CD4-positive, CD25-positive, alpha-beta regulatory T cell (primary cell): ENCODE measurements at places on chromosomes 2 and 18.

DNA sequence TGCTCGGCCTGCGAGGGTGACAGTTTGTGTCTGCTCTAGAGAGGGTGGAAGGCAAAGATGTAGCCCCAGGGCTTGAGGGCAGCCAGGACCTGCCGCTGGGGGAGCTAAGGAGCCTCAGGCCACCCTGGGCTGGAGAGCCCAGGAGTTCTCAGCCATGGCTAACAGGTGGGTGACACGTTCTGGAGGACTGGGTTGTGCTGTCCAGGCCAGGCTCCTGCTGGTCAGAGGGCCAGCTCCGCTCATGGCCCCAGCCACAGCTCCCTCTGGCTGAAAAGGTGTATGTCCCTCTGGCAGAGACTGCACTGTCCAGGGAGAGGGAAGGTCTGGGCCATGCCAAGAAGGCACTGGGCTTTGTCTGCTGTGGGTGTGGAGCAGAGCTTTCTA, 19.2 kb downstream of the TMEM185B start:
- DNase-seq, result no peak
- no peaks in the 10 kb centered on the region for H3K36me3 ChIP-seq
- no peak overlapping the region for H3K27ac ChIP-seq
- no peaks in the 10 kb centered on the region for H3K4me1 ChIP-seq
- no peaks in the 10 kb centered on the region for H3K27me3 ChIP-seq

DNA sequence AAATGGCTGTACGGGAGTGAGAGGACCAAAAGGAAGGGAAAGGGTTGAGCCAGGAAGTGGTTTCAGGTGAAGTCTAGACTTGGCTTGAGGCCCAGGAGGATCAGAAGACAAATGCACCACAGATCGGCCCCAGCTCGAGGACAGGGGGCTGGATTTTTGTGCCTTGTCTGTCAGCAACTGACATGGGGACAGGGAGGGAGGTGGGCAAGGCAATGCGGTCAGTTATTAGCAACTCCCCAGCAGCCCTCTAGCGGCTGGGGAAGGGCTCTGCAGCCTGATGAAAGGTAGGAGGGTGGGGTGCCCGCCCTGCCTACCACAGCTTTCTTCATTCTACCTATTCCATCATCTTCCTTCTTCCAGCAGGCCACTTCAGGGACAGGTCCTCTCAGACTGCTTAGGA, 50.0 kb downstream of the CPO start:
- no peak for DNase-seq
- no peaks in the 10 kb centered on the region for H3K27me3 ChIP-seq
- H3K27ac ChIP-seq, result no peak overlapping the region
- H3K4me1 ChIP-seq, result peaks cover 5% of the 10 kb centered on the region
- no peak overlapping the region for H3K4me3 ChIP-seq

GRCh38 chr2:236034974-236035373, 133.2 kb downstream of the GBX2 start:
- no peaks in the 10 kb centered on the region for H3K27me3 ChIP-seq
- no peaks in the 10 kb centered on the region for H3K36me3 ChIP-seq
- no peak overlapping the region for H3K4me3 ChIP-seq
- no peaks in the 10 kb centered on the region for H3K4me1 ChIP-seq
- no peak overlapping the region for H3K27ac ChIP-seq

GRCh38 chr2:207765547-207765946, 4.2 kb downstream of the FZD5 start:
- no peaks in the 10 kb centered on the region for H3K36me3 ChIP-seq
- H3K4me1 ChIP-seq, result peaks cover 38% of the 10 kb centered on the region
- H3K27me3 ChIP-seq, result peaks cover 24% of the 10 kb centered on the region
- no peak overlapping the region for H3K4me3 ChIP-seq

- no peak for DNase-seq
- H3K27ac ChIP-seq, result no peak overlapping the region
- no peak overlapping the region for H3K4me3 ChIP-seq
- H3K36me3 ChIP-seq, result no peaks in the 10 kb centered on the region
- H3K4me1 ChIP-seq, result peaks cover 26% of the 10 kb centered on the region
- peaks cover 11% of the 10 kb centered on the region for H3K27me3 ChIP-seq
Observed at GRCh38 chr2:69306393-69306821, 80.6 kb downstream of the GFPT1 start.

DNA sequence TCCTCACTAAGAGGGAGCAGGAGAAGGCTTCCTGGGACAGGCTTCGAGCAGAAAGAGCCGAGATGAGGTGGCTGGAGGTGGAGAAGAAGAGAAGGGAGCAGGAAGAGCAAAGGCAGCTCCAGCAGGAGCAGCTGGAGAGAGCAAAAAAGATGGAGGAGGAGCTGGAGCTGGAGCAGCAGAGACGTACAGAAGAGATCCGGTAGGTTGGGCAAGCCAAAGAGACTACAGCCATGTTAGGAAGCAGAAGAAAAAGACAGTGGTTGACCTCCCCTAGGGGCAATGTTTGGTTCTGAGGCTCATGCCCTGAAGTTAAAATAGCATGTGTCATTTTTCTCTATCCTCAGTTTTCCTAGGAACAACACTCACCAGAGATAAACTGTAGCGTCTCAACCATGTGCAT, 45.1 kb downstream of the SUMO1 start:
- no peaks in the 10 kb centered on the region for H3K4me1 ChIP-seq
- no peak overlapping the region for H3K4me3 ChIP-seq
- H3K36me3 ChIP-seq, result no peaks in the 10 kb centered on the region
- DNase-seq, result no peak
- H3K27ac ChIP-seq, result no peak overlapping the region
- peaks cover 8% of the 10 kb centered on the region for H3K27me3 ChIP-seq

DNA sequence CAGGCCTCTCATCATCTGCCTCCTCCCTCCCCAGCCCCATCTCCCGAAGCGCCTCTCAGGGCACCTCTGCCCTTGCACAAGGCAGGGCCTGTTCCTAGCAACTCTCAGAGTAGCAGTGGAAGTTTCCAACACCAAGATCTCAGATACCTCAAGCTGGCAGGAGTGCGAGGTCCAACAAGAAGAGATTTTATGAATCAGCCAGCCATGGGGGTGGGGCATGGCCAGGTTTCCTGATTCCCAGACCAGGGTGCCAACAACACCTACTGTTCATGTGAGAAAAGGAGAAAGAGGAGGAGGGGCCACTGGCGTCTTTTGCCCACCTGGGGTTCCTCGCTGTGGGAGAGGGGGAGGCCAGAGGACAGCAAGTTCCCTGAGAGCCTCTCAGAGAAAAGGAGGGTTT, 6.6 kb upstream of the STEAP3 start:
- no peak overlapping the region for H3K27ac ChIP-seq
- no peak overlapping the region for H3K4me3 ChIP-seq
- no peaks in the 10 kb centered on the region for H3K36me3 ChIP-seq
- peaks cover 3% of the 10 kb centered on the region for H3K27me3 ChIP-seq
- DNase-seq, result no peak

DNA sequence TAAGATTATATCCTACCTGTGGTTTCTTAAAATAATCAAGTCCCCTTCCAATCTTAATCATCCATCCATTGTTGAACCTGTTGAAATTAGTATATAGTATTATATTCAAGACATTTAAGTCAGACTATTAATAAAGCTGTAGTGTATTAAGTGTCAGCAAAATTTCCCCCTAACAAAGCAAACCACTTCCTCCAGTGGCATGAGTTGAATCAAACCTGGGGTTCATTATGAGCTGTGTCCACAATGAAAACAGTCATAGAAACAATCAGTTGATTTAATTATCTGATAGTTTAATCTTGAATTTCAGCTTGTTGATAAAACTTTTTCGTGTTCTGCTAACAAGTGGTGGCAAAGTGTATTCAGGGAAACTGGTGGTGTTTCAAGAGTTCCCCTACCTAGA, 11.3 kb downstream of the MITD1 start:
- peak; percentile 34 for DNase-seq
- H3K4me3 ChIP-seq, result no peak overlapping the region

DNA sequence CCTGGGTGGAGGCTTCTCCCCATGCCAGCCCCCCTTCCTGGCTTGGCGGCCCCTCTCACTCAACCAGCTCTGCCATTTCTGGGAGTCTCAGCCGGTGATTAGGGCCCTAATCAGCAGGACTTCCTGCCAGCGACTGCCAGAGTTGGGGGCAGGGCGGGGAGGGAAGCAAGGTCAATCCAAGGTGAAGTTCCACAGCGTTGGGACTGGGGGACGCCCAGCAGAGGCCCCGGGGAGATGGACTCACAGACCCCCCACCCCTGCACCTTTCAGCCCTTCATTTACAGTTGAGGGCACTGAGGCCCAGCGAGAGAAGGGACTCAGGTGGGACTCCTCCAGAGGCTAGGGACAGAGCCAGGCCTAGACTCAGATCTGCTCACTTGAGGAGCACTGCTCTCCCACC, 65.3 kb downstream of the TNS1 start:
- no peak overlapping the region for H3K27ac ChIP-seq
- no peak for DNase-seq
- no peak overlapping the region for H3K4me3 ChIP-seq
- H3K36me3 ChIP-seq, result no peaks in the 10 kb centered on the region

GRCh38 chr2:237222601-237223041, 136.9 kb downstream of the COPS8 start:
- H3K27ac ChIP-seq, result no peak overlapping the region
- no peak overlapping the region for H3K4me3 ChIP-seq
- no peaks in the 10 kb centered on the region for H3K4me1 ChIP-seq
- H3K27me3 ChIP-seq, result peaks cover 5% of the 10 kb centered on the region
- DNase-seq, result no peak
- no peaks in the 10 kb centered on the region for H3K36me3 ChIP-seq

GRCh38 chr2:26679867-26680266, 12.7 kb upstream of the KCNK3 start:
- H3K27me3 ChIP-seq, result no peaks in the 10 kb centered on the region
- H3K36me3 ChIP-seq, result no peaks in the 10 kb centered on the region
- H3K27ac ChIP-seq, result no peak overlapping the region
- DNase-seq, result no peak
- H3K4me1 ChIP-seq, result no peaks in the 10 kb centered on the region
- H3K4me3 ChIP-seq, result no peak overlapping the region

DNA sequence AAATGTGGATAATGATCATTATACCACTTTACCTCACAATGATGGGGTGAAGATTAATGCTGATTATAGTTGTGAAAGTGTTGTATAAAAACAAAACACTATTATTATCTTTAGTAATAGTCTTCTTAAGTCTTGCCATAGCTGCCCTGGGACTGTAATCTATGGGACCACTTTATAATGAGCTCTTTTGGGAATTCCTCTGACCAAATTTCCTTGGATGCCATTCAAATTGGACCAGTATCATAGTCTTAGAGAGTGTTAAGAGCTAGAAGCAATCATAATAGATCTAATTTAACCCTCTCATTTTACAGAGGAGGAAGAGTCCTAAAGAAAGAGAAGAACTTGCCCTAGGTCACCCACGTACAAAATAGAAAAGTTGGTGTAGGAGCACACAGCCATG, 457.7 kb upstream of the SLC14A2 start:
- H3K4me1 ChIP-seq, result no peaks in the 10 kb centered on the region
- no peak overlapping the region for H3K4me3 ChIP-seq
- peaks cover 3% of the 10 kb centered on the region for H3K27me3 ChIP-seq
- no peak for DNase-seq

DNA sequence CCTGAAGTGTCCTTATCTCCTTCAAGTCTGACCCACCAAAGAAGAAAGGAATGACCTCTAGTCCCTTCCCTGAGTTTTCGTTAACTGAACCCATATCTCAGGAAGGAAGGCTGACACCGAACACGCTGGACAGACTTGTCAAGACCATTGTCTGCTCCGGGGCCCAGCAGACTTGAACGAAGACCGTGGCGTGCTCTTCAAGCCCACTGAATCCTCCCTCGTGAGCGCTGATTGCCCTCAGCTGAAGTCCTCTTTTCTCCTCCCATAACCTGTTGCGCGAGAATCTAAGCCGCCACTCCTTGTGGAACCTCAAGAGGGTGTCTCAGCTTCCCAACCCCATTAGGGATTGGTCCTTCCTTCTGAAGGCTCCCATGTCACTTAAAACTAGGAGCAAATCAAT, 634 bp upstream of the CNDP1 start:
- H3K4me1 ChIP-seq, result no peaks in the 10 kb centered on the region
- H3K27ac ChIP-seq, result no peak overlapping the region
- no peak overlapping the region for H3K4me3 ChIP-seq
- H3K36me3 ChIP-seq, result no peaks in the 10 kb centered on the region
- no peaks in the 10 kb centered on the region for H3K27me3 ChIP-seq

DNA sequence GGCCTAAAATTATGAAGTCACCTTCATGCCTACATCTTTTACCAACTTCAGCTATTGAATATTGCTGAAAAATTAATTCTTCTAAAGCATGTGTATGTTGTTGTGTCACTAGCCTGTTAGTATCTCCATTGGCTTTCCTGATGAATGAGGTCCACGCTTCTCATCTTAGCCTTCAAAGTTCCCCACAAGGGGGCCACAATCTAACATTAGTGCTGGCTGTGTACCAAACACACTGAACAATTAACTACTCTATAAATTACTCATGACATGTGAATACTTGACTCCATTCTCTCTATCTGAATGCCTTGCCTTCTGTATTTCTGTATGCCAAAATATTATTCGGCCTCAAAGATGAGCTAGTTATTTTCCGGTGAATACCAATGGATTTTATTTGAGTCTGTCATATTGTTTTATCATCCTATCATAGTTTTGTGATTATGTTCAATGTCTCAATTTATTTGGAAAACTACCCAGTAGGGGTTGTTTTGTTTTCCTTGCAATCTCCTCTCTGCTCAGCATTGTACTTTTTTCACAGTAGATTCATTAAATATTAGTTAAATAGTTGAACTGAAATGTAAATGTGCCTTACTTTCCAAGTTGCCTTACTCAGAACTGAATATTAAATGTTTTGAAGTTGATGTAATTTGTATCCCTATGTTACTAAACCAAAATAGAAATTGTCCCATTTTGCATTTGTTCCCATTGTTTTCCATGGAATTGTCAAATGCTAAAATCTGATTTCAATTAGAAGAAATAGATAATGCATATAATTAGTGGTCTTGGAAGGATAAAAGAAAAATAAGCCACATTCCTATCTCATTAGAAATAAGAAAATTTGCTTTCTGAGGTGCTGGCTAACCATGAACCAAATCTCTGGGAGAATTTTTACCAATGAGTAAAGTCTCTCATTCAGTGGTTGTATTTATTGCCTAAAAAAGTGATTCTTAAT, 208.4 kb upstream of the COL3A1 start:
- no peaks in the 10 kb centered on the region for H3K36me3 ChIP-seq
- no peaks in the 10 kb centered on the region for H3K4me1 ChIP-seq
- H3K27me3 ChIP-seq, result no peaks in the 10 kb centered on the region

- H3K4me1 ChIP-seq, result no peaks in the 10 kb centered on the region
- H3K27me3 ChIP-seq, result no peaks in the 10 kb centered on the region
- no peaks in the 10 kb centered on the region for H3K36me3 ChIP-seq
- DNase-seq, result no peak
- no peak overlapping the region for H3K4me3 ChIP-seq
Observed at GRCh38 chr2:114609801-114610200, 167.4 kb downstream of the DPP10 start.
